ENCODE measurements at places on chromosomes 2 and 18. TPM values are rescaled to one million over a fixed set of nuclear protein-coding genes. Genes with fewer than 3 reads are reported as not detected.
A peak's percentile ranks its signal among the peaks of the same experiment; 100 is the strongest.

- no peaks in the 10 kb centered on the region for H3K27me3 ChIP-seq
- no peaks in the 10 kb centered on the region for H3K36me3 ChIP-seq
- no peak overlapping the region for H3K4me3 ChIP-seq
- peaks cover 4% of the 10 kb centered on the region for H3K4me1 ChIP-seq
- DNase-seq = no peak
- H3K27ac ChIP-seq = no peak overlapping the region
Measured at GRCh38 chr18:58501066-58501896, 127.6 kb downstream of the ALPK2 start.

- H3K27ac ChIP-seq = peak overlapping the region; percentile 72
- H3K4me1 ChIP-seq = peaks cover 21% of the 10 kb centered on the region
- H3K4me3 ChIP-seq = no peak overlapping the region
- no peaks in the 10 kb centered on the region for H3K27me3 ChIP-seq
Measured at GRCh38 chr18:44589693-44590355, 90.9 kb upstream of the SETBP1 start.

- H3K27me3 ChIP-seq = no peaks in the 10 kb centered on the region
- peak overlapping the region; percentile 53 for H3K27ac ChIP-seq
- peak overlapping the region; percentile 90 for H3K4me3 ChIP-seq
Measured at GRCh38 chr2:74513605-74514367, 464 bp upstream of the TLX2 start.

Gene VIT
- polyA plus RNA-seq = not detected

Gene POTEJ
- not detected for polyA plus RNA-seq

Gene WDR33
- 12.4 TPM for polyA plus RNA-seq

DNA sequence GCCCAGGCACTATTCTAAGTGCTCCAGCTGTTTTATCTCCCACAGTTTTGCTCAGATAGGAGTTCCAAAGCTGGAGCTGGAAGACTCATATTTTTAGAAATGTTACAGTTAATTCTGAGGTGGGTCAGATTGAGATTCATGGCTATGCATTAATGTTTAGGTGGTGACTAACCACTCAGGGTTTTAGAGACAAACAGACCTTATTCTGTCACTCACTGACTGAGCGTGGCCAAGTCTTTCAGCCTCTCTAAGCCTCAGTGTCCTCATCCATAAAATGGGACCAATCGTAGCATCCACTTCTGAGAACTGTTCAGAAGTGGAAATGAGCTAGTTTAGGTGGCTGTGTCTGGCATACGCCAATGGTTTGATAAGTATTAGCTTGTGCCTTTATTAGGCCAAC, 4.3 kb upstream of the CASP8 start:
- DNase-seq = no peak
- H3K27ac ChIP-seq = no peak overlapping the region
- H3K4me3 ChIP-seq = no peak overlapping the region
- H3K36me3 ChIP-seq = no peaks in the 10 kb centered on the region
- no peaks in the 10 kb centered on the region for H3K27me3 ChIP-seq

- H3K4me1 ChIP-seq = no peaks in the 10 kb centered on the region
- H3K27ac ChIP-seq = no peak overlapping the region
- no peaks in the 10 kb centered on the region for H3K27me3 ChIP-seq
- no peak overlapping the region for H3K4me3 ChIP-seq
- no peaks in the 10 kb centered on the region for H3K36me3 ChIP-seq
- no peak for DNase-seq
Measured at GRCh38 chr2:50879457-50879856, 152.5 kb downstream of the NRXN1 start.

DNA sequence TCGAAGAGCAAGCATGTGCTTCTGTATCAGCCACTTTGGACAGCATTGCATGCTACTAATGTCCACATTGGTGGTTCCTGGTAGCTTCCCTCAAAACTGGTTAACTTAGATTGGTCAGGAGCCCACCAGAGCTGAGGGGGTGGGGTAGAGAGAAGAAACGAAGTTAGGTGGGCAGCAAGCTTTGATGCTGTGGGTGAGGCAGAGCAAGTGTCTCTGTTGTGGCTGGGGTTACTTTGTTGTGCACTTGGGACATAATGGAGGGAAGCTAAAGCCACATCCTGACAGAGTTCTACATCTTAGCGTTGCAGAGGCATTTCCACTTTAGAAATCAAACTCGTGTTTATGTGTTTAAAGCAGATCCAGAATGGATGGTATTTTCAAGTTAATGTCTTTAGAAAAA, 82.7 kb downstream of the FAM168B start:
- H3K36me3 ChIP-seq = no peaks in the 10 kb centered on the region
- no peak overlapping the region for H3K4me3 ChIP-seq
- peaks cover under 1% of the 10 kb centered on the region for H3K4me1 ChIP-seq
- no peak overlapping the region for H3K27ac ChIP-seq

- peaks cover 46% of the 10 kb centered on the region for H3K36me3 ChIP-seq
- no peaks in the 10 kb centered on the region for H3K4me1 ChIP-seq
- no peak for DNase-seq
- H3K4me3 ChIP-seq = no peak overlapping the region
- H3K27me3 ChIP-seq = no peaks in the 10 kb centered on the region
Measured at GRCh38 chr2:38557981-38558380, 44.7 kb downstream of the HNRNPLL start.

GRCh38 chr2:161170958-161171932, 11.0 kb downstream of the TANK start:
- H3K4me1 ChIP-seq = peaks cover 3% of the 10 kb centered on the region
- no peak for DNase-seq
- no peak overlapping the region for H3K4me3 ChIP-seq
- H3K27ac ChIP-seq = no peak overlapping the region

GRCh38 chr2:38093527-38094165, 17.7 kb upstream of the CYP1B1 start:
- no peak for DNase-seq
- no peak overlapping the region for H3K27ac ChIP-seq
- no peak overlapping the region for H3K4me3 ChIP-seq

- peaks cover 26% of the 10 kb centered on the region for H3K4me1 ChIP-seq
- no peak overlapping the region for H3K27ac ChIP-seq
- DNase-seq = no peak
- H3K36me3 ChIP-seq = no peaks in the 10 kb centered on the region
- no peak overlapping the region for H3K4me3 ChIP-seq
- H3K27me3 ChIP-seq = no peaks in the 10 kb centered on the region
Measured at GRCh38 chr2:18787726-18788125, 198.4 kb upstream of the NT5C1B start.

GRCh38 chr2:234446404-234447076, 50.3 kb downstream of the ARL4C start:
- H3K4me3 ChIP-seq = no peak overlapping the region
- no peak overlapping the region for H3K27ac ChIP-seq
- H3K36me3 ChIP-seq = no peaks in the 10 kb centered on the region
- no peaks in the 10 kb centered on the region for H3K27me3 ChIP-seq

Measured in SK-N-SH (cell line).